ENCODE measurements at places on chromosomes 5 and 9.

- no peak for DNase-seq
Measured at GRCh38 chr9:3951161-3951665, 348.7 kb downstream of the GLIS3 start.

- no peak for DNase-seq
Measured at GRCh38 chr5:171961117-171961516, 45.3 kb downstream of the FBXW11 start.

DNA sequence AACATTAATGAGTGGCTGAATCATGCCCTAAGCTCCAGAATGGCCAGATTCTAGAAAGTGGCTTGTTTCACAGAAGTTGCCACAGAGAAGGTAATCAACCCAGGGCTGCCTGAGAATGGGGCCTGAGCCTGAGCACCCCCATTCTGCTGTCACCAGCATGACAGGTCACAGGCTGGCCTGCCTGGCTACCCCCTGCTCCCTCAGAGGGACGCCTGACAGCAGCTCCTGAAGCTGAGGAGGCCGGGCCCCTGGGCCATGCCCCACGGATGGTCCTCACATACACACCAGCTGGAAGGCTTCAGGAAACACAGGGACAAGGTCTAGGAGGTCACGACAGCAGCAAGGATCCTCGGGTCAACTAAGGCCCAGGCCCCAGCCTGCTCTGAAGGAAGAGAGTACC lies 3.7 kb downstream of the GABRP start:
- DNase-seq, result no peak

DNA sequence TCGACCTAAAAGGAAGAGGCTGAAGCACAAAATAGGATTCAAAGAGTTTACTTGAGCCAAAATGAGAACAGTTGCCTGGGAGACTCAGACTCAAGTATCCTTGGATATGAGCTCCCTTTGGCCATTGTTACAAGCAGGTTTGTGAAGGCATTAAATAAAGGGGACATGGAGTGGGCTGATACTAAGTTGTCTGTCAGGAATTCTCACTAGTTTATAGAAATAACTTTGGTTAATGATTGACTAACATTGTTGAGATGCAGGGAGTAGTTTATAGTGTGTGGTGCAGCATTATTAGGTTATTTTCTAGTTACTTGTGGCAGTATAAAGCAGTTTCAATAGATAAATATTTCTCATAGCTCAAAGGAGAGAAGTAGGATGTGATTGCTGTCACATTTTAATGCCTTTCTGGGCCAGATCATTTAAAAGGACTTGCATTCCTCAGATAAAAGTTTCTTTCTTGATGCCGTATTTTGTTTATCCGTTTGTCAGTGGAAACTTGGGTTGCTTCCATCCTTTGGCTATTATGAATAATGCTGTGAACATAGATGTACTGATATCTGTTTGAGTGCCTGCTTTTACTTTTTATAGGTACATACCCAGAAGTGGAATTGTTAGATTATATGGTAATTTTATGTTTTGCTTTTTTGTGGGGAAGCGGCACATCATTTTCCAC lies 9.1 kb downstream of the AP3S1 start:
- no peak for DNase-seq

DNA sequence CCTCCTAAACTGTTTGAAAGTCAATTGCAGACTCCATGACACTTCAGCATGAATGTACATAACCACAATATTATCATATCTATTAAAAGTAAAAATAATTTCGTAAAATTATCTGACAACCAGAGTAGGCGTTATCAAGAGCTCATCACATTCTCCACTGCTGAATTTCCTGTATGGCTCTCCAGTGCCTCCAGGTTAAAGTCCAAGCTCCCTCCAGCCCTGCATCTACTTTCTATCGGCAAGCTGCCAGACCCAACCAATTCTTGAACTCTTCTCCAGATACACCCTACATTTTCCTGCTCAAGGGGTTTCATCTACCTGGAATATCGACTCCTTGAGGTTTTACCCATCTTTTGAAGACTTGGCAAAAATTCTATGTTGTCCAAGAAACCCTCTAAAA lies 74.5 kb upstream of the TBC1D2 start:
- no peak for DNase-seq

GRCh38 chr9:73081979-73082657 lies 69.5 kb upstream of the ANXA1 start:
- no peak for DNase-seq

GRCh38 chr9:82558346-82558745 lies 504.6 kb downstream of the RASEF start:
- no peak for DNase-seq

DNA sequence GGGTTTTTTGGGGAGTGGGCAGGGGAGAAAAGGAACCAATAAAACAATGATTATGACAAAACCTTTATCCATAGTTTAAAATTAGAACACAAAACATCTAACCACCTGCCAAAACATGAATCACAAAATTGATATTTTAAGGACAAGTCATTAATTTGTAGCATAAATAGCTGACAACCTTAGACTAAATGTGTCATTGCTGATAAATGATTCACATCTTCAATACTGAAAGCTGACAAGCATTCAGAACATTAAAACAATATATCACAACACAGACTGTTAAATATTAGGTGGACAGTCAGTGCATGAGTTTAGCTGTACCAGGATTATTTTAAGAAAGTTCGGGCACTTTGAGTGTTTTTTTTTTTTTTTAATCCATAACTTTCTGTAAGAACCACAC lies 71.5 kb downstream of the NR3C1 start:
- DNase-seq, result no peak

GRCh38 chr9:97773723-97774122 lies 76.6 kb upstream of the XPA start:
- DNase-seq, result no peak

- no peak for DNase-seq
Measured at GRCh38 chr9:92151691-92152393, 36.6 kb upstream of the SPTLC1 start.

DNA sequence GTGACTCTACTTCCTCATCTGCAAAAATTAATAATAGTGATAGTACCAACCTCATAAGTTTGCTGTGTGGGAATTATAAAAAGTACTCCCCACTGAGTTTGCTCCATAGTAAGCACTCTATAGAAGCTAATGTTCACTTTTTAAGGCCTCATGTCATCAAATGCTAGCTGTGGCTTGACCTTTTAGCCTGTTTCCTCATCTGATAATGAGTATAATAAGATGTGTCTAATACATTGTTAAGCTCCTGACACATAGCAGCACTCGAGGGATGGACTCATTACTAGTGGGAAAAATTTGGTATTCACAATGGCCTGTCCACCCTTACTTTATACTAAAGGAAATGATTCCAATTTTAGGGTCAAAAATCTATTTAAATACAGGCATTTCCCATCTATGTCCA lies 26.1 kb upstream of the CAST start:
- DNase-seq, result no peak

DNA sequence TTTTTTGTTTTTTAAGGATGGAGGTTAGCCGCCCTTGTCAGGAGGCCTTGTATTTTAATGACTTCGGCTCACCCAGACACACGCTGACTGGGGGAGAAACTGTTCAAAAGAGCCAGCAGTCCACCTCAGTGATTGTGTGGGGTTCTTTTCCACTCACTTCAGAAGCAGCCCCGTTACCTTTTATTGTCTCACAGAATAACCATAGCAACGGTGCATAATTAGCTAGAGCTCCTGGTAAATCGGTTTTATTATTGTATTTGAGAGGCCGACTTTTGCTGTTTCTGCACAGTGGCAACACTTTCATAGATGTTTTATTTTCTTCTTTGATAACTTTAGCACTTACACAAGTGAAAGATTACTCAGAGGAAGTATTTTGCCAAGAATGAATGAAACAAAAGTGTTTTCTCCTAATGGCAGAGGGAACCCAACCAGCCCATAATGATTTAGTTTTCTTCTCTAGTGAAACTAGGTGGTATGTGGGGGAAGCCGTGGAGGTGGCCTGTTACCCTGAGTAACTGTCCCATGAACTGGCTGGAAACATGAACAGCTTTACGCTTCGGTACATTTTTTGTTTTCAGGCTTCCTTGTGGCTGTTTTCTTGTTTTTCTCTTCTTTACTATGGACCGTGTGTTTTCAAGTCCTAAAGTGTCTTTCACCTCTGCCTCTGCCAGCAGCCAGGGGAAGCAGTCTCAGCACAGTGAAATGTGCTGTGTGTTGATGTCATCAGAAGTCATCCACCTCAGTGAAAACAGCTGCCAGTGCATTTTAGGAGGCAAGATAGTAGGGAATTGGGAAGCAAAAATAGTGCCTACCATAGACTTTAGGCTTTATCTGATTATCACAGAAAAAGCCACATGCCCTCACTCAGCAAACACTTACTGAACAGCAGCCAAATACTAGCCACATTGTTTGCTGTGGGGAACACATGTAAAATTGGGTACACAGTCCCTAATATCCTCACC lies 414.7 kb downstream of the KDM4C start:
- DNase-seq, result no peak

GRCh38 chr5:65611524-65611923 lies 12.6 kb downstream of the TRIM23 start:
- DNase-seq, result no peak

DNA sequence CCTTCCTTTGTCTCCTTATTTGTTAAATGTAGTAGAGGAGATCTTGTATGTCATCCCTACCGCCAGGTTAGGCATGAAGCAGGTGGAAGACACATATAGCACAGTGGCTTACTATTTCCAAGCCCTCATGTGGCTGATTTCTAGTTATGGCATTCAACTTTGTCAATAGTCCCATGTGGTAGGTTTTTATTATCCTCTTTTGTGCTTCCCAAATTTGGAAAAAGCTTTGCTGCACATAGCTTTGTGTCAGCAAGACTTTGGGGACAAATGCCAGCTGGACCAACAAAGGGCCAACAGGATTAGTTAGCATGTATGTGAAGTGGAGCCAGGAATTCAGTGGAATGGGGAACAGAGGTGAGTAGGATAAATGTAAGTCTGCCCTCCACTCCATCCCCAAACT lies 276.3 kb downstream of the PSAT1 start:
- no peak for DNase-seq

GRCh38 chr5:152514827-152515397 lies 109.8 kb upstream of the NMUR2 start:
- DNase-seq, result no peak

DNA sequence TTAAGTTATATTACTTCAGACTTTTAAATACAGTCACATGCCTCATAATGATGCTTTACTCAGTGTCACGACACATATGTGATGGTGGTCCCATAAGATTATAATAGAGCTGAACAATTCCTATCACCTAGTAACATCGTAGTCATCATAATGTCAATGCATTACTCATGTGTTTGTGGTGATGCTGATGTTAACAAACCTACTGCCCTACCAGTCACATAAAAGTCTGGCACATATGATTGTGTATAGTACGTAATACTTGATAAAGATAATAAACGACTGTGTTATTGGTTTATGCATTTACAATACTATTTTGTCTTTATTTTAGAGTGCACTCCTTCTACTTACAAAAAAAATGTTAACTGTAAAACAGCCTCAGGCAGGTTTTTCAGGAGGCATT lies 103.7 kb downstream of the PAM start:
- DNase-seq, result no peak

- peak; percentile 35 for DNase-seq
Measured at GRCh38 chr5:116137544-116138378, 52.9 kb downstream of the COMMD10 start.

DNA sequence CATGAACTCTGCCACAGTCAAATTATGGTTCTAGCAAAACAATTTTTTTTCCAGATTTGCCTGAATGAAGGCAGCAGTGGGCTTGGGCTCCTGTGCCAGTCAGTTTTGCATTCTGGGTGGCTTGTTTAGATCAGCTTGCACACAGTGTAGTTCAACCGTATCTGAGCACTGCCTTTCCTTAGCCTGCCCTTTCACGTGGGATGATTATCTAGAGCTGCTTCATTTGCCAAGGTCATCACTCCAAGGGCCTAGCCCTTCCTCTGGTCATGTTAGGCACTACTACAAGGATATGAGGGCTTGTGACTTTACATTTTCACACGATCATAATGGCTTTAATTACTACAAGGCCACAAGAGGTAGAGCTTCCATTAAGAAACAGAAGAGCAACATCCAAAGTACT lies 150.6 kb upstream of the EFNA5 start:
- no peak for DNase-seq

DNA sequence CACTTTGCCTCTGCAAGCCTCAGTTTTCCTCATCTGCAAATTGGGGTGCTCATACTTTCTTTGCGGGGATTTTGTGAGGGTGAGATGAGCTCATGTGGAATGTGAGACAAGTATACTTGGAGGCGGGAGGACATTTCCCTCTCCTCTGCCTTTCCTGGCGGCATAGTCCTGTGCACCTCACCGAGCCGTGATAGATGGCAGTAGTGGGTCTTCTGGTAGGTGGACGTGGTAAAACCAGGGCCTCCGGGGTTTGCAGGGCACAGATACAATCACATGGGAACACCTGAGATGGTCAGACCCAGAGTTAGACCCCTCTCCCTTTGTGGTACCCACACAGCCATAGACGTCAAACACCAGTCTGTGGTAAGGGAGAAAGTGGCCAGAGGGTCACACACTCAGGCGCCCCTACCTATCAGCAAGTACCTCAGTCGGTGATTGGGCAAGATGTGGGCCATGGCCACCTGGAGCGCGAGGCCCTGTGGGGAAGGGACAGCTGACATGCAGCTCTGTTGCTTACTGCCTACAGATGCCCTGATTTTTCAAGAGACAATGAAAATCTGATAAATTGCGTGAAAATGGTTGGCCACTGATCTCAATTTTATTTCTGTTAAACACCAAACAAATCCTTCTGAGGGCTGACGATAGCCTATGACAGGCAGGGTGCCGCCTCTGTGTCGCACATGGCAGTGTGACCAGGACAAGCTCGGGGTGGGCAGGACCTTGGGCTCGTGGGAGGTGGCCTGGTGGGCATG lies 9.9 kb downstream of the ERGIC1 start:
- no peak for DNase-seq

GRCh38 chr9:98763986-98764745 lies 32.2 kb downstream of the ANKS6 start:
- no peak for DNase-seq

DNA sequence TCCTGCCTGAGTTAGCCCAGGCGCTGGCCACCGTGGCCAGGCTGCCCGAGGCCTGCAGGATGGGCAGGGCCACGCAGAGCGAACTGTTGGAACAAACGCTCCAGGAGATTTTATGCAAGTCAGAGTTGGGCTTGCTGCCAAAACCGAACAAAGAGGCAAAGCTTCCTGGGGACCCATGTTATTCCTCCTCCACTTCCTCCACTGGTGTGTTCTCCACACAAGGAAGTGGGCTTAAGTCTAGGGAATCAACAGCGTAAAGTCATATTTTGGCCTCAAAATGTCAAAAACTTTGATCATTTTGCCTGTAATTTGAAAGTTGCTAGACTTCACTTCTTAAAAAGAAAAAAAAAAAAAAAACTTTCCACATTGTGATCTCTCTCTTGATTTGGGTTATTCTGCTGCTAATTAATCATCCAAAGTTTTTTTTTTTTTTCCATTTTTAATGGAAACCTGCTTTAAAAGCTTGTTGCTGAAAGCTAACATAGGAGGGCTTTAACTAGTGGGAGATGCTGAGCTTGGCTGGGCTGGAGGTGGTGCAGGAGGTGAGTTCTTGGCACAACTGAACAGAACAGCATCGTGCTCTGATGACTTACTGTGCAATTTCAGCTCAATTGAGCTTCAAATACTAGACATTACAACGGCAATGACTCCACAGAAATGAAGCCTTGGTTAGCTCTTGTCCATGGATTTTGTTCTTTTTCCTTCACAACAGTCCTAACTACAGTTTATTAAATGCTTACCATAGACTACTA lies 73.0 kb downstream of the PTPDC1 start:
- DNase-seq, result peak; percentile 17
